ENCODE measurements at places on chromosomes 7 and 10. TPM values are rescaled to one million over a fixed set of nuclear protein-coding genes. Genes with fewer than 3 reads are reported as not detected.

MMRN2 gene
- total RNA-seq, result not detected

EN2 gene
- not detected for total RNA-seq

NFE2L3 gene
- total RNA-seq, result 20.1 TPM

DNA sequence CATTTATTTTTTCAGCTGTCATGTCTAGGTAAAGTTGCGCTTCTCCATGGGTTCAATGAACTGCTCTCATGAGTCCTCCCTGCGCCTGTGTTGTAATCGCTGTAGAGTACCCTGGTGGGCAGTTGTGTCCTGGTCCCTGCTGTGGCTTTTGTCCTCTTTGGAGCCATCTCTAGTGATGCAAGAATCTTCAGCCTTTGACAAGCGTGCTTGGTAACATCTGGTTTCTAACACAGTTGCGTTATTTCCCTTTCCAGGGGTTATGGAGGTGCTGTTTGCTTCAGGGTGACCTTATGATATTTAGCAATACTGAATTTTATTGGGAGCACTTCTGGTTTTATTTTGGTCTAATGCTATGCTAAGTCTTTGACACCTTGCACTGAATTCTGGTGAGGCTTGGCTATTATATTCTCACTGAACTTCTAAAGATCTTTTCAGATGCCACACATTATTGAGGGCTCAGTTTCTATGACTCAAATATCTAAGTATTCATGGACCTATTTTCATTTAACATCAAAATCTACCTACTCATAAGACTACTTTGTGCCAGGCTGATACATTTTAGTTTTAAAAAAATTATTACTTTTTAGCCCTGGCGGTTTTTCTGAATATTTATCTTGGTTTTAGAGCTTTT is 88.6 kb downstream of the FANK1 start:
- no peak for DNase-seq

GRCh38 chr7:9958486-9958885 is 1015.2 kb upstream of the PHF14 start:
- no peak for DNase-seq

DNA sequence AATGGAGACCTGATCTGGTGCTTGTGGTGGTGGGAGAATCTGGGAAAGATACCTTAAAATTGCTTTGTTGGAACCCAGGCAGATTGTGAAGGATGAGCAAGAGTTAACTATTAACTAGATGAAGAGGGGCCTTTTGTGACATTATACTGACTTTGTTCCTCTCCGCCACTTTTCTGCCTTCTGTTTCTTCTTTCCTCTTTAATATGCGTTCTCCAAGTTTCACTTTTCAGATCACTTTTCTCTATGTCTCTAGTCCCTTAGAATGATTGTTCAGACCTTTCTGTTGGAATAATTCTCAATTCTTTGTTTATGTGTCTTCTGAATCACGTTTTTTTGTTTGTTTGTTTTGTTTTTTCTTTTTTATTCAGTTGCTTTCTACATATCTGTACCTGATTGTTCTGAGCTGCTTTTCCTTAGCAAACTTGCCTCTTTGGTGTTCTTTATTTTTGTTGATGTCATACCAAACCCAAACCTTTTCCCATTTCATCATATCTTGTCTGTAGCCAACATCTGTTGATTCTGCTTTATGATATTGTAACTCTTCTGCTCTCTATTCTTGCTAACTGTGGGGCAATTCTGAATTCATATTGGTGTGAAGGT is 2.8 kb downstream of the BMPR1A start:
- no peak for DNase-seq

DNA sequence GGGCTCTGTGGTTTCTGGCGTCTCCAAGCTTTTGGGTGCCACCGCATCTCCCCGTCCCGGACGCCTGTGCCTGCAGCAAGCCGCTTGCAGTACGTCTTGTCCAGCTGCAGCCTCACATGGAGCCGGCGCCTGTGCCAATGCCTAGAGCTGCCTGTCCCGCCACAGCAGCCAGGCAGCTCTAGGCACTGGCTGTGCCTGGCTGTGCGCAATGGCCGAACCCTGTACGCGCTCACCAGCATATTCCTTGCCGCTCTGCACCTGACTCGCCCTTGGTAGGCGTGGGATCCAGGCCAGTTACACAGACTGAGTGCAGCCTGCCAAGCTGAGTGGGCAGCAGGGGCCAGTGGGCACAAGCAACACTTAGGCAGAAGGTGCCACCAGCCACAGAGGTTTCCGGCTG is 381.2 kb upstream of the SORCS1 start:
- DNase-seq, result no peak

DNA sequence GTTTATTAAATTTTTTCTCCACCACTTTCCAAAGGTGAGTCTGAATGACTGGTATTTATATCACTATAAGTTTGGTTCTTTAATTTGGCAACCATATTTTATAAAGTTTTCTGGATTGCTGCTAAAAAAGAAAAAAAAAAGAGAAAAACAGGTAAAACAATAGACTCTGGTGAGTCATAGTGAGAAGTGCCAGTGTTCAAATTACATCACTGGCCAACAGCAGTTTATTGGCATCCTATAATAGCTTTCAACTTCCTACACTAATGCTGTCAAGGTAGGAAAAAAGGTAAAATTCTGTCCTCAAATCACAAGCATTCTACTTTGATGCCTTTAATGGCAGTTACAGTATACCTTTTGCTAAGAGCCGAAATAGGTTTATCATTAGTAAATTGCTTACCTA is 808.8 kb downstream of the GRM8 start:
- DNase-seq, result no peak
